ENCODE measurements at places on chromosomes 3 and 15.
A peak's percentile ranks its signal among the peaks of the same experiment; 100 is the strongest.

GRCh38 chr3:191428177-191428576 lies 32.8 kb upstream of the PYDC2 start:
- no peak for DNase-seq

DNA sequence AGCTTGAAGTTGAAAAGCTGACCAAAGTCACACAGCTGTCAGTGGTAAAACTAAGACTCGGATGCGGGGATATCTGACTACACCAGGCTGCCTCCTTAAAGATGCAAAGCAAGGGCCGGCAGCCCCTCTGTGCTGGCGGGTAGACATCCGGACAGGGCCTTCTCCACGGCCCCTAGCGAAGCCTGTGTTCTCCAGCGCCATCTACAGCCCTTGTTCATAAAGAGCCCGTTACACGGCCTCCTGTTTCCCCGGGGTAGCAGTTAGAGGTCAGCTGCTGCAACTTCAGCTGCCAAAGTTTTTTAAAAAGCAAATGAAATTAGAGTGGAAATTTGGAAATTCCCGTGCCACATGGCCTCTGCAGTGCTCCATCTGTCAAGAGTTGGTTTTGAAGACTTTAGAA lies 383.0 kb downstream of the TBL1XR1 start:
- DNase-seq, result peak; percentile 59

DNA sequence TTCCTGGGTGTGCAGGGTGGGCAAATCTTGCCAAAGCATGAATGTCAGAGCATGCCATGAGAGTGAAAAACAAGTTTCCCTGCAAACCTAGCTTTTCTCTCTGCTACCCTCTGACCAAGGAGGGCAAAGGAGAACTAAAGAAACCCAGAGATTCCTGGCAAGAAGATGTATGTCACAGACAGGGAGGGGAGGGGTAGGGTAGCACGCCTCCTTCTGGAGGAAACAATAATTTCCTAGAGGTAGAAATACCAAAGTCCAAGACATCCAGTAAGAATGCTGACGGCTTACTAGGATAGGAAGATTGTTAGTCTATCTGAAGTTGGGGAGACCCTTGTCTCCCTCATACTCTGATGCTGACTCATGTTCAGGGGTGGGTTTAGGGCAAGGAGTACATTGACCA lies 203.9 kb downstream of the NR1D2 start:
- DNase-seq, result no peak

GRCh38 chr3:123750659-123751420 lies 133.3 kb downstream of the MYLK start:
- DNase-seq, result no peak

GRCh38 chr3:165188452-165188851 lies 7.7 kb downstream of the SLITRK3 start:
- DNase-seq, result no peak

DNA sequence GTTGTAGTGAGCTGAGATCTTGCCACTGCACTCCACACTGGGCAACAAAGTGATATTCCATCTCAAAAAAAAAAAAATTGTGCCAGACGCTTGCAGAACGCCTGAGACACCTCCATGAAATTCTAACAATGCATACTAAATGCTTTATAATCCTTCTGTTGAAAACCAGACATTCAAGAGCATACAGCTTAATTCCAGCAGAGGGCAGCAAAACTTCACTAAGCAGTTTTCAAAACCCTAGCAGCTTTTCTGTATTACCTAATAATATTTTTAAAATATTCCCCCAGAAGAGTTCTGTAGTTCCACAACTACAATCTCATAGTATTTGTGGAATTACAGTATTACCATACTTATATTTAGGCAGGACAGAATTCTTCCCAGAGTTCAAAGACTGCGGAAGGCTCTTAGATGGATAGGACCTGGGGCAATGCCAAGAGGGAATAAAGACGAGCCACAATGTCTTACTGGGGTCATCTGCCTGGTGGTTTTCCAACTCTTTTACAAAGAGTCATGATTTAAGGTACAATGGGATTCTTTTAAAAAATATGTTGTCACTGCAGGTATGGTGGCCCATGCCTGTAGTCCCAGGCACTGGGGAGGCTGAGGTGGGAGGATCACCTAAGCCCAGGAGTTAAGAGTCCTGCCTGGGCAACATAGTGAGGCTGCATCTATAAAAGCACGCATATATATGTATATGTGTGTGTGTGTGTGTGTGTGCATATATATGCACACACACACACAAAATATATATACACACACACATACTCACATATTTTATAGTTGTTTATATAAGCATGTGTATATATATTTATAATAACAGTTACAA lies 19.6 kb upstream of the TASOR start:
- peak; percentile 57 for DNase-seq

DNA sequence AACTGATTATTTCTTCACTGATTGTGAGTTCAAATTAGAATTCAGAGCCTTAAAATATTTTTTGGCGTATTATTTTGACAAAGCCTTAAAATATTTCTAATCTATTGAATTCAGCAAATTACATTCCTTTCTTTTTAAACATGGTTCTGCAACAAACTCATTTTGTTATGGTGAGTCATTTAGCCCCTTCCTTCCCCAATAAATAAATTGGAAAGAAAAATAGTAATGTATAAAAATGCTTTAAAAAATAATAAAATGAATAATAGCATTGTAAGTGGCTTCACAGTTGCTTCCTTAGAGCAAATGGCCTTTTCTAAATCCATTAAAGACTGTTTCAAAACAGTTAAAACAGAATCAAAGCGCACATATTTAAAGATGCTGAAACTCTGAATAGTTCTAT lies 12.1 kb downstream of the CSNK1G1 start:
- DNase-seq, result no peak

- DNase-seq, result no peak
These were observed 40.7 kb downstream of the ARHGEF3 start for GRCh38 chr3:56761023-56761422.

DNA sequence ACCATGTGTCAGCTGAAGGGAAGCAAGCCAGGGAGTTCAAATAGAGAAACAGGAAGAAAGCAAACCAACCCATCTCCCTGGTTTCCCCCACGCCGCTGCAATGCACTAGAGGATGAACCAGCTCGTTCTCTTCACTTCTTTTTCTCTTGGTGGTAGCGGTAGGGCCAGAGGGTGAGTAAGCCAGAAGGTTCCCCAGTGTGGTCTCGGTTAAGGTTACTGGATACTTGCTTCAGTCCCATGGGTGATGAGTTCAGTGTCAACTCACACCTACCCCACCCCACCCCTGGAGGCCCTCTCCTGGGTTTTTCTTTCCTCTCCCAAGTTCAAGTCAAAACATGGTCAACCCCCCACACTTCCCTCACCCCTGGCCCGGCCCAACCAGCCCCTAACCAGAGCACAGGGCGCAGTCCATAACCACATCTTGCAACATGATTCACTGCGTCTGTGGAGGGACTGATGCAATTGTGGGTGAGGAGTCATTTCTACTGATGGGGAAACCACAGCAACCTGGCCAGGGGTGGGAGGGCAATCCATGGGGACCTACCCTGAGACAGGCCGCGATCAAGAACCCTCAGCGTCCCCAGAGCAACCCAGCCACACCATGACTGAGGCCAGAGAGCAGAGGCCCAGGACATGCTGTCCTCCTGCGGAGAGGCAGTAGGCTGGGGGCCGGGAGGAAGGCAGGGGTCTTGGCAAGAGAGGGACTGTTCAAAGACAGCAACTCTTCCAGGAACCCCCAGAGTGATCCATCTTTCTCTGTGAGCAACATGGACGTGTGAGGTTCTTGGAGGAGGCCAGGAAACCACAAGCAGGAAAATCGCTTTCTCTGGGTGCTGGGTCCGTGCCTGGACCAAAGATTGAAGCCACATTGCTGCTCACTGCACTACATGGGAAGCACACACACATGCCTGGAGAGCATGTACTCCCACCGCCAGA lies 276.6 kb downstream of the UACA start:
- DNase-seq, result no peak
